ENCODE measurements at places on chromosomes 4 and X. TPM values are rescaled to one million over a fixed set of nuclear protein-coding genes. Genes with fewer than 3 reads are reported as not detected.

The DAPP1 gene
- total RNA-seq, result not detected

The MTCP1 gene
- 11.7 TPM for total RNA-seq

The KLHL34 gene
- total RNA-seq, result not detected

The FAM149A gene
- total RNA-seq, result 1.1 TPM

The ARHGAP24 gene
- total RNA-seq, result 3.4 TPM

The HSD17B13 gene
- 0.10 TPM for total RNA-seq

The EPGN gene
- not detected for total RNA-seq

The ADGRG2 gene
- total RNA-seq, result 6.2 TPM

The SRPX2 gene
- total RNA-seq, result 3.1 TPM

Data from A549 treated with CpdA at 1 μM for 4 hours (cell line).